ENCODE measurements at places on chromosomes 1 and 21.

GRCh38 chr1:1437033-1437903 is 1.8 kb downstream of the VWA1 start:
- DNase-seq = no peak

DNA sequence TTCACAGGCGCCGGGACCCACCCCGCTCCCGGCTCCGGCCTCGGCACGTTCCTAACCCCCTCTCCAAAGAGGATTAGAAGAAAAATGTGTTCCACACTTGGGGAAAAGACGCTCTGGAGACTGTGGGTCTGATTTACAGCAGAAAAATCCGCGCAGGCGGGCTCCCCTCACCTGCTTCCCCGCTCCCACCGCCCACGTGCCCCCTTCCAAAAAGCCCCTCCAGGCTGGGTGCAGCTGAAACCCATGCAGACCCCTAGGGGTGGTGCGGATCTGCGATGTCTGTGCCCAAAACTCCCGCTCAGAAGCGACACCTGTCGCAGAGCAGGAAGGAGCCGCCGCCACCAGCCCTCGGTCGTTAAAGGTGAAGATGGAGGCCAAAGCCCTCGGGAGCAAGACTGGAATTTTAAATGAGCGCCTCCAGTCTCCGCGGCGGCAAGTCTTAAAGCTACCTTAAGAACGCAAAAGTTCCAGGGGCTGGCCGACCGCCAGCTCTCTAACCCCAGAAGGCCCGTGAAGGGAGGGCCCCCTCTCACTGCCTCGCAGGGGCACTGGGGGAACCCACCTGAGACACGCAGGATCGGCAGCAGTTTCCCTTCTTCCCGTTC is 688 bp upstream of the CHD5 start:
- DNase-seq = no peak

GRCh38 chr1:3917761-3918160 is 17.7 kb upstream of the C1orf174 start:
- no peak for DNase-seq

GRCh38 chr1:204359474-204360255 is at the start of gene PLEKHA6:
TSS of gene PLEKHA6 (minus strand) at chr1:204359929. CDS start at chr1:204273727, 86,202 bp downstream.
- DNase-seq = no peak

GRCh38 chr1:114331936-114332335 is 178.3 kb upstream of the SYT6 start:
- no peak for DNase-seq

- DNase-seq = no peak
These were observed 20.4 kb downstream of the CENPF start for GRCh38 chr1:214623430-214623829.

- no peak for DNase-seq
These were observed 31.3 kb upstream of the ANGPTL7 start for GRCh38 chr1:11157867-11158266.

DNA sequence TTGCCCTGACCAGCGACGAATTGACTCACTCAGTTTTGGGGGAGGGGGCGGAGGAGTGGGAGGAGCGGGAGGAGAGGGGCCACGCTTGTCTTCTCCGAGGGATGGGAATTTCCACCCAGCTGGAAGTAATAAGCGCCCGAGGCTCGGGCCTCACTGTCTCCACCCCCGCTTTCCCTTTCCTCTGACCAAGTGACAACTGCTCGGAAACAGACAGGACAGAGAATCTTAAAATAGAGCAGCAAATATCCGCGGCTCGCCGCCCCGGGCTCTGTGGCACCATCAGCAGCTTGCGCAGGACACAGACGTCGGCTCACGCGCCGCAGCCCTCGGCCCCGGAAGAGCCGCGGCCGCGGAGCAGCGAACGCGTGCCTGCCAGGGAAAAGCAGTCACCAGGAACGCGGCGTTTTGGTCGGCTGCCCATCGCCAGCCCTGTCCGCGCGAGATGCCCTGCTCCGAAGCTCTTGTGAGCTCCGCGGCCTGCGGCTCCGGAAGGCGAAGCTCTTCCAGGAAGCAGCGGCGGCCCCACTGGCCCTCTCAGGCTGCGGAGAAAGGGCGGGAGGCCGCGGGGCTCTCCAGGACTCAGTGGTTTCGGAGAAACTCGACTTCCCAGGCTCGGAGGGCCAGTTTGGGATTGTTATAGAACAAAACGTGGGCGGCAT is 10.7 kb upstream of the RGS16 start:
- no peak for DNase-seq

GRCh38 chr1:12615865-12616708 is 1.9 kb downstream of the DHRS3 start:
- no peak for DNase-seq

GRCh38 chr1:7575041-7575400 is 196.1 kb upstream of the VAMP3 start:
- no peak for DNase-seq

GRCh38 chr21:45262041-45262581 is 25.6 kb downstream of the POFUT2 start:
- DNase-seq = no peak

GRCh38 chr1:84254703-84255238 is 46.7 kb upstream of the SAMD13 start:
- DNase-seq = no peak

DNA sequence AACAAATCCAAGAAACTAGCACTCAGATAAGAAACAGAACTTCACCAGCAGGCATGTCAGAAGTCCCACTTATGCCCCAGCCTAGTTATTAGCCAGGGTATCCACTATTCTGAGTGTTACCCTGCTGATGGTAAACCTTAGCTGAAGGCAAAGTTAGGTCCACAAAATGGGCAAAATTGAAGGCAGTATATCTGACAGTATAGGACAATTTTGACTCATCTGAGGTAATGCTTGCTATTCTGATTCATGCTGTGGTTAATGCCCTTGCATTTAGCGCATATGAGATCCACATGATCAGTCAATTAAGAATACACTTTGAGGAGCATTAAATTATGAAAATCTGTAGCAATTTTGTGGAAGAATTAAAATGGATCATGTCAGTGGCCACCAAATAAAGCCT is 15.1 kb downstream of the IFI44 start:
- no peak for DNase-seq

DNA sequence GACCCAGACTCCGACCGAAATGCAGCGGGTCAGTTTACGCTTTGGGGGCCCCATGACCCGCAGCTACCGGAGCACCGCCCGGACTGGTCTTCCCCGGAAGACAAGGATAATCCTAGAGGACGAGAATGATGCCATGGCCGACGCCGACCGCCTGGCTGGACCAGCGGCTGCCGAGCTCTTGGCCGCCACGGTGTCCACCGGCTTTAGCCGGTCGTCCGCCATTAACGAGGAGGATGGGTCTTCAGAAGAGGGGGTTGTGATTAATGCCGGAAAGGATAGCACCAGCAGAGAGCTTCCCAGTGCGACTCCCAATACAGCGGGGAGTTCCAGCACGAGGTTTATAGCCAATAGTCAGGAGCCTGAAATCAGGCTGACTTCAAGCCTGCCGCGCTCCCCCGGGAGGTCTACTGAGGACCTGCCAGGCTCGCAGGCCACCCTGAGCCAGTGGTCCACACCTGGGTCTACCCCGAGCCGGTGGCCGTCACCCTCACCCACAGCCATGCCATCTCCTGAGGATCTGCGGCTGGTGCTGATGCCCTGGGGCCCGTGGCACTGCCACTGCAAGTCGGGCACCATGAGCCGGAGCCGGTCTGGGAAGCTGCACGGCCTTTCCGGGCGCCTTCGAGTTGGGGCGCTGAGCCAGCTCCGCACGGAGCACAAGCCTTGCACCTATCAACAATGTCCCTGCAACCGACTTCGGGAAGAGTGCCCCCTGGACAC is 534 bp downstream of the C1orf56 start:
- DNase-seq = no peak

DNA sequence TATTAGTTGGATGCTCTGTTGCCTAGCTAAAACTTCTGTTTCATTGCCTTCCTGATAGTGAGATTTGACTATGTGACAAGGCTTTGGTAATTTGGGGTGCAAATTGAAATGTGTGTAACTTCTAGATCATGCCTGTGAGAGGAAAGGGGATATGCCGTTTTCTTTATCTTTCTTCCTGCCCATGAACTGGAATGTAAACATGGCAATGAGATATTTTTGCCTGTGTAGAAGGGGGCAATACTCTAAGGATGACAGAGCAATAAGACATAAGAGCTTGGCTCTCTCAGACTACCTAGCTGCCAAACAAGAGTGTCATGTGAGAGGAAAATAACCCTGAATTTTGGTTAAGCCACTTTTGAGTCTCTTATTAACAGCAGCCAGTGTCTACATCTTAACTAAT is 49.7 kb downstream of the RAP1A start:
- no peak for DNase-seq

DNA sequence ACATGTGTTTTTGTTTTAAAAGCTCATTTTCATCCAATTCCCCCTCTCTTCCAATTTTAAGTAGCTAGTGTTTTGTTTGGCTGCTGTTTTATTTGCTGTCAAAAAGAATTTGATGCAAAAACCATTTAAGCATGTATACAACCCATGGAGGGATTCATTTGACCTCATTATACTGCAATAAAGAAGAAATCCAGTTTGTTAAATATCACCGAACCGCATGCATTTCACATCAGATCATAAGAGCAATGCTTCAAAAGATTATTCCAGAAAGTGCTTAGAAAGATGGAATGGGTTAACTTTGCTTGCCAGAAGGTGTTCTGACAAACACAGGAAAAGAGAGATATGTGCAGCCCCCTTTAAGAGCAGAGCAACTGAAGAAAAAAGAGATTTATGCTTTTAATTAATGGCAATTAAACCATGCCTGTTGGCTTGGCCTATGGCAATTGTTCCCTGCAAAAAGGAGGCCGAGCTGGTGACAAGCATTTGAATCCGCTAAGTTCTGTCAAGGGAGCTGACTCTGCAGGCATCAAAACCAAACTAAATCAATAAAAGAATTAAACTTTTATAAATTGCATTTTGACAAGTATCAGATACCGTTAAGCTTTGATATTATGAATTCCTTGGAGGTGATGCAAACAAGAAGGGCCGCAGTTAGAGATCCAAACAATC is 14.4 kb upstream of the BARHL2 start:
- no peak for DNase-seq

GRCh38 chr1:186715887-186716809 is 35.9 kb upstream of the PTGS2 start:
- DNase-seq = no peak

DNA sequence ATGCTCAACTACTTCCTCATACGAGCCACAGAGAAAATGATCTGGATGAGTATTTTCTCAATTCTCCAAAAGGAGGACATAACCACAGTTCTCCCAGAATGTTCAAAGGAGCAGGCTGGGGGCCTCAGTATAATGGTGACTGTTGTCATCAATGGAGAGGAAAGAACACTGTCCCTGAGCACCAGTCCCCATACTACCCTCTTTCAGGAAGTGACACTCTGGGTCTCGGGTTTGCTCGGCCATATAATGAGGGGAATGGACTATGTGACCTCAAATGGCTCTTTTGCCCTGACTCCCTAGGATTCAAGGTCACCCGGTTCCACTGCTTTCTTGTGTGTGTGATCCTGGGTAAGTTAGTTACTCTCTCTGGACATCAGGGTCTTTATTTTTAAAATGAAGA is 22.8 kb downstream of the SLC9A1 start:
- DNase-seq = no peak

DNA sequence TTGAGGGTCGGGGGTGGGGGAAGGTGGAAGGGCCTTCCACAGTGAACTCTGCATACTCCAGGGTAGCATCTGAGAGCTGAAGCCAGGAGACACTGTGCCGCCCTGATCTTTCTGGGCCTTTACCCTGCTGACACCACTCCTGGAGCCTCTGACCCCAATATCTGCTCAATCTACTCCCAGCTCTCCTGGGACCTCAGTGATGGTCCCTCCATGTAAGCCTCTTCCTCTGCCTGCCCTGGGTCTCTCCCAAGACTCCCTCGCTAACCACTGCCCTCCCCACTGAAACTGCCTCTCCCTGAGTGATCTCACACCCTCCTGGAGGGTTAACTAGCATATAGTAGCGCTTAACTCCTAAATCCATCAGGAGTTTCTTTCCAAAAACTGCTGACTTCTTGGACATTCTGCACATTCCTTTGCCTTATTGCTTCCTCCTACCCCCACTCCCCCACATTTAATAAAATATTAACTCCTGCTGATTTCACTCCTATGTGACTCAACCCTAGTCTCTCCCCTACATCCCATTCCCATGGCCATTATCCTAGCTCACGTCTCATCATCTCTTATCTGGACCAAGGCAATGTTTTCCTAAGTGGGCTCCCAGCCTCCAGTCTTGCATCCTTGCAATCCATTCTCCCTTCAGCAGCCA is 145.6 kb downstream of the HMGB4 start:
- no peak for DNase-seq

- DNase-seq = no peak
These were observed 13.5 kb downstream of the COL6A1 start for GRCh38 chr21:45994759-45995685.

DNA sequence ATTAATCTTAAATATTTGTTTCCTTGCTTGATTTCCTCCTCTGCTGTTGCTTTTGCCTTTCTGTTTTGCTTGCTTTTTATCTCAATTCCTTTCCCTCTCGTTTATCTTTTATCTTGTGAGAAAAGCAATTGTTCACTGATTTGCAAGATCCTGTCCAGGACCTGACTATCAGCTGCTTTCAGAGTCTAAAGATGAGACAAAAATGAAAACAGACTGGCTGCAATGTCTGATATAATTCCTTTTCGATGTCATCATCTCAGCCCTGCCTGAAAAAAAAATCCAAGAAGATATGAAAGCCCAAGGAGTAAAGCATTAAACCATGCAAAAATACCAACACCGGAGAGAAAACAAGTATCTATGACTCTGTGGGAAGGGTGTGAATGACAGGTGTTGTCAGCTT is 225.5 kb downstream of the PATJ start:
- DNase-seq = no peak

GRCh38 chr1:208031316-208031931 is 120.5 kb upstream of the CD34 start:
- DNase-seq = no peak

- no peak for DNase-seq
These were observed 21.4 kb downstream of the SLC2A1 start for GRCh38 chr1:42937141-42937696.

GRCh38 chr1:154710106-154710505 is 102.1 kb upstream of the ADAR start:
- no peak for DNase-seq

DNA sequence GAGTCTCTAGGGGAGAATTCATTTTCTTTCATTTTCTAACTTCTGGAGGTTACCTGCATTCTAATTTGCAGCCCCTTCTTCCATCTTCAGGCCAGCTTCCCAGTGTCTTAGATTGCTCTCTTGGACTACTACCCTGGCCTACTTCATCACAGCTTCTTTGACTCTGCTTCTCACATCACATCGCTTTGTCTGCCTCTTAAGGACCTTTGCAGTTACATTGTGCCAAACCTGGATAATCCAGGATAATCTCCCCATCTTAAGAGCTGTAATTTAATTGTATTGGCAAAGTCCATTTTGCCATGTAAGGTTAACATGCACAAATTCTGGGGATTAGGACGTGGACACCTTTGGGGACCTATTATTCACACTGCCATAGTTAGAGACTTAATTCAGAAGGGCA is 18.4 kb downstream of the RNF2 start:
- DNase-seq = no peak

GRCh38 chr1:19038732-19039131 is 82.3 kb upstream of the IFFO2 start:
- no peak for DNase-seq

DNA sequence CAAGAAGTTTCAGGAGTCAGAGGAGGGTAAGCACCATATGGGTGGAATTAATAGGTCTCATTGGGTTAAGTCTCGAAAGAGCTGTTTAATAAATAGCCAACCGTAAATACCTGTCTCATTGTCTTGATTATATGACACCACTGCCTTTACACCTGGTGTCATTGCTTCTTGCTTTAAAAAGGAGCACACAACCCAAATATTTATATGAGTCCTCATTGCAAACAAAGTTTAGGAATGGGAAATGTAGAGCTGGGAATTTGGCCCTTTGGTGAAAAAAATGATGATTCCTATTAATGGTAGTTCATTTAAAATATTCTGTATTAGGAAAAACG is 2.1 kb downstream of the BACH1 start:
- no peak for DNase-seq
